ENCODE measurements at places on chromosomes 12 and 14.

DNA sequence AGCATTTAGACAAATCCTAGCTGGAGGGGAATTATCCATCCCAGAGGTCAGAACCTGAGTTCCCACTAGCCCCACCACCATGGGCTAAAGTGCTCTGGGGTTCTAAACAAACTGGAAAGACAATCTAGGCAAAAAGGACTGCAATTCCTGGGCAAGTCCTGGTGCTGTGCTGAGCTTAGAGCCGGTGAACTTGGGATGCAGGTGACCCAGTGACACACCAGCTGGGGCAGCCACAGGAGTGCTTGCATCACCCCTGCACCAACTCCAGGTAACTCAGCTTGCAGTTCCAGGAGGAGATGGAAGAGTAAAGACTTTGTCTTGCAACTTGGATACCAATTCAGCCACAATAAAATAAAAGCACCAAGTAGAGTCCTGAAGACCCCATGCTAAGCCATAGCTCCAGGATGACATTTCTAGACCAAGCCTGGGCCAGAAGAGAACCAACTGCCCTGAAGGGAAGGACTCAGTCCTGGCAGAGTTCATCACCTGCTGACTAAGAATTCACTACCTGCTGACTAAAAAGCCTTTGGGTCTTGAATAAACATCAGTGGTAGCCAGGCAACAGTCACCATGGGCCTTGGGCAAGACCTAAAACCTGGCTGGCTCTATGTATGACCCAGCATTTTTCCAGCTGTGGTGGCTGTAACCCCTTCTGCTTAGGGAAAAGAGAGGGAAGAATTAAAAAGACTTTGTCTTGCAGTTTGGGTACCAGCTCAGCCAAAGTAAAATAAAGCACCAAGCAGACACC lies 223.4 kb upstream of the DIO2 start:
- no peak for DNase-seq

DNA sequence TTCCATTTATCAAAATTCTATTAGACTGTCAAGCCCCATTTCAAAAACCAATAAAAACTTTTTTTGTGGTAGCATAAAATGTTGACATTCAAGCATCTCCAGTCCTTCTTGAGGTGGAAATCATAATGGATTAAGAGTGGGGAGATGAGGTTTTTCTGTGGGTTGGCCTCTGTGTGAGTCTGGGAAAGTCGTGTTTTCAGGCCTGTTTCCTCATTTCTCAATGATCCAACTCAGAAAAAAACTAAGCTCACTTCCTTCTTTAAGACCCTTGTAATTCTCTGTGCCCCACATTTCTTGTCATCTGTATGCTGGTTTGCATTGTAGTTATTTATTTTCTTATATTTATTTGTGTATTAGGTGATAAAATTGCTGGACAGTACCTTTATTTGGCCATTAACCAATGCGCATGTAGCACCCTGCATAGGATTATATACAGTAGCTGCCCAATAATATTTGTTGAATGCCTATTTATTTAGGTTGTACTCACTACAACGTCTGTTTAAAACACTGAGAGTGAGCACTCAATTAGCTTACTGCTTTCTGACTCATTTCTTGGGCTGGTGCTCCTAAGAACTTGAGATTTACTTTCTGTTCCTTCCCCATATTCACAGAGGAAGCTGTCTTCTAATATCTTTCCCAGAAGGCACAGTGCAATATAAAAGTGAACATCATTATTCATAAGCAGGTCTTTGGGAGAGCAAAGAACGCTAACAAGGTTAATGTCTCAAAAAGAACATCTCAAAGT lies 121.9 kb downstream of the DNAI7 start:
- DNase-seq: no peak

DNA sequence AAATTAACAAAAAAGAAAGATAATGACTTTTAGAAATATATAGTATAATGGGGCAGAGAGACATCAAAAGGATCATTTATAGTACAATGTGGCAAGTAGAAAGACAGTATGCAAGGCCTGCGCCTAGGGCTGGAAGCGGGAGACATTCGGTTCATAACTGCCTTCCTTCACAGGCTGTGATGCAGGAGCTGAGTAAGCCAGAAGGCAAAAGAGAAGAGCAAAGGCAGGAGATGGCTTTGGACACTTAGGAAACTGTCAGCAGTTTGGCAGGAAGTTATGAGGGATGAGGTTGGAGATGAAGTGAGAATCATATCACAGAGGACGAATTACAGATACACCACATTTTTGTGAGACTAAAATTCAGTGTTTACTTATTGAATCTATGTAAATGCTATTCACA lies 97.8 kb downstream of the EPS8 start:
- DNase-seq: no peak

DNA sequence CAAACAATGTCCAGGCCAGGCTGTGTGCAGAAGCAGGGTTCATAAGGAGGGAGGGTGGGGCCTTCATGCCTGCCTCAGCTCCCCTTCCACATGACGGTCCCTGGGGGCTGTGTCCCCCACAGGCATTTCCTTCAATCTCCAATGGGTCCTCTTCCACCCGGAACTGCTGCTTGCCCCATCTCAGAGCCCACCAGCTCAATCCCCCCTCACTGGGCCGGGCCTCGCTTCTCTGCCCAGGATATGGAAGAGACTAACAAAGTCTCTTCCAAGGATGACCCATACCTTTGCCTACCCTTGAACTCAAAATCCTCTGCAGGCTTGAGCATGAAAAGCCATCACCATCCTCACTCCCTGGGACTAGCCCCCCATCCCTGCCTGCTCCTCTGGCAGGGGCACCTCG lies 28.4 kb upstream of the FAM181A start:
- DNase-seq: no peak

DNA sequence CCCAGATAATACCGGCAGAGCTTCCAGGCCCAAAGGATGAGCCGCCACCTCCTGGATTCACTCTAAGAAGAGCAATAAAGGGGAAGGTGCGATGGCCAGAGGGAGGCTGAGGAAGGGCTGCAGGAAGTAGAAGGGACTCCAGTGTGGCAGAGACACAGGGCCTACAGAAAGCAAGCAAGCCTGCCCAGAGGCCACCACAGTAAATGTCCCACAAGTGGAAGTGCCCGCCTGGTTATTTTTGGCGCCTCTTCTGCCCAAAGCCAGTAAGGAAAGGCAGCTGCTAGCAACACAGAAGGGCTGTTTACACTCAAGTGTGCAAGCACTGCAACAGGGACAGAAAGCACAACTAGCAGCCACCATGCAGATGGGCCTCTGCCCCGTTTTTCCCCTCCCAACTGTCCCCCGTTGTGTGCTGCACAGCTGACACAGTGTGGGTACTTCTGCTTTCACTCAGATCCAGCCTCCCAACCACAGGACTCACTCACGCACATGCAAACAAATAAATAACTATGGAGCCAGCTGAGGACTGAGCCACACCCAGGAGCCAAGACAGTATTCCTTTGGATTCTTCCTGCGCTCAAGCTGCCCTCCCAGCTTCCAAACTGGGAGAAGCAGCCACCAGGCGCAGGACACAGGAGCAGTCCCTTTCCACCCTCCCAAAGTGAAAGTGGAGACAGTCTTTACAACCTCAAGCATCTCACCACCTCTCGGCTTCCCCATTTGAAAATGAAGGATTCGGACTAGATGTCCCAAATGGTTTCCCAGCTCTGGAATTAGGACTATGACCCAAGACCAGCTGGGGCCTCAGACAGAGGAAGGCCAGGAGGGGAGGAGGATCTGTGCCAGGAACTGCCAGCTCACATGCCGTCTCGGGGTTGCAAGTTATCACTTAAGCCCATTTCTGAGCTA lies 40.0 kb upstream of the PNMA1 start:
- DNase-seq: no peak

- no peak for DNase-seq
These were observed 29.2 kb upstream of the TMED10 start for GRCh38 chr14:75205591-75205990.

DNA sequence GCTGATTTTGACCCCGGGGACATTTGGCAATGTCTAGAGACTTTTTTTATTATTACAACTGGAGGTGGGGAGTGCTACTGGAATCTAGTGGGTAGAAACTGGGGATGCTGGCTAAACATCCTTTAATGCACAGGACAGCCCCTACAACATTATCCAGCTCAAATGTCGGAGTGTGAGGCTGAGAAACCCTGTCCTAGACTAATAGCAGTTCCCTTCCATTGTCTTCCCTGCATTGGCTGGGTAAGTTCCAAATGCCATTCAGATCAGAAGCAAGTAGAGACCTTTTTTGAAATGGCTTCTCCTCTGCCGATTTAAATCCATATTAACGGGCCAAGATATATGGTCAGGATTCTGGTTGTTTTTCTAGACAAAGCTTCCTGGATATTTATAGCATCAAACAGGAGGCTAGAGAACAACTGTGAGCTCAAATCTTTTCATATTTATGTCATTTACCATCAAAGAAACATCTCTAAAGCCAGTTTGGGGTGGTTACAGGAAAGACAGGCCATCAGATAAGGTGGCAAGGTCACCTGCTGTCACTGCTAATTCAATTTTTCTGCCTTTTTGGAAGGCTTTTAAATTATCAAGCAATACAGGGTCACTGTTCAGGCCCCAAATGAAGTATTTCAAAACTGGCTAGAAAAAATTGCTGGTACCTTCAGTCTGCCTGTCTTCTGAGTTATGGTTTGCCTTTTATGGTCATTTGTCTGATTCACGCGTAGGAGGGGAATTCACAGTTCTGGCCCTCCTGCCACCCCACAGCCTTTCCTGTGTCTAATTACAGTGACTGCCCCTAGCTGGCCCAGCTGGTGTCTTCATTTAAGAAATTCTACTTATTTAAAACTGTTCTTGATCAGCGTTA lies 20.1 kb upstream of the AKAP5 start:
- DNase-seq: no peak

DNA sequence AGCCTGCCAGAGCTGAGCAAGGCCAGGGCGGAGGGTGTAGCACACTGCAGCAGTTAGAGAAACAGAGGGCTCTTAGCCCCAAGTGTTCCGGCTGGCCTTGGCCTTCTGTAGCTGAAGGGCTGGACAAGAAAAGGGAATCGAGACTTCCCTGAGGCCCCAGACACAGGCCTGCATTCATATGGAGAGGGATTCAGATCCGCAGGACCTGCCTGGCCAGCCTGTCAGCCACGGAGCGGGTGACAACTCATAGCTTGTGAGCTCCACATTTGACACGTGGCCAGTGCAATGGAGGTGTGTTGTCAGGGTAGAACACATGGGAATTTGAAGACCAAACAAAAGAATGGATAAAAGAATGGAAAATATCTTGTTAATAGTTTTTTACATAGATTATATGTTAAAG lies 182.2 kb upstream of the GSC start:
- no peak for DNase-seq

DNA sequence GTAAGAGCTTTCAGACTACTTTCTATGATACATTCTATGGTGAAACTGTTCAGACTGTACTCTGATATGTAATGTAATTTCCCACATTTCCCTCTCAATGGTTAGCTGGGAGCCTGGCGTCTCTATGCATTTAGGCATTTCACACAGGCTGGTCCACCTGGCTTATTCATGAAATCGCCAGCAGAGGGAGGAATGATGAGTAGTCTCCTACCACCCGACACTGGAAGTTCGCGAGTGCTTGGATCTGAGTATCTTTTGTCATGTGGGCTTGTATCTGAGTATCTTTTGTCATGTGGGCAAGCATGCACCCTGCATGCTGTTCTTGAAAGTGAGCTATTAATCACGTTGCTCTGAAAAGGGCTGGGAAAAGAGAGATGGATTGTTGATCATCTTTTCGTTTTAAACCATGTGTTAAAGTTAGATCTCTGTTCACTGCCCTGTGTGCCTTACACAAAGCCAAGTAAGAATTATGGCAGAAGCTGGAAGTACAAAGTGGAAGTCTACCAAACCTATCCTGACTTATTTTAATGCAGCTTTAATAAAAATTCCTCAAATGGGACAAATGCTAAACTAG lies 235.0 kb downstream of the ATP23 start:
- peak; percentile 8 for DNase-seq

DNA sequence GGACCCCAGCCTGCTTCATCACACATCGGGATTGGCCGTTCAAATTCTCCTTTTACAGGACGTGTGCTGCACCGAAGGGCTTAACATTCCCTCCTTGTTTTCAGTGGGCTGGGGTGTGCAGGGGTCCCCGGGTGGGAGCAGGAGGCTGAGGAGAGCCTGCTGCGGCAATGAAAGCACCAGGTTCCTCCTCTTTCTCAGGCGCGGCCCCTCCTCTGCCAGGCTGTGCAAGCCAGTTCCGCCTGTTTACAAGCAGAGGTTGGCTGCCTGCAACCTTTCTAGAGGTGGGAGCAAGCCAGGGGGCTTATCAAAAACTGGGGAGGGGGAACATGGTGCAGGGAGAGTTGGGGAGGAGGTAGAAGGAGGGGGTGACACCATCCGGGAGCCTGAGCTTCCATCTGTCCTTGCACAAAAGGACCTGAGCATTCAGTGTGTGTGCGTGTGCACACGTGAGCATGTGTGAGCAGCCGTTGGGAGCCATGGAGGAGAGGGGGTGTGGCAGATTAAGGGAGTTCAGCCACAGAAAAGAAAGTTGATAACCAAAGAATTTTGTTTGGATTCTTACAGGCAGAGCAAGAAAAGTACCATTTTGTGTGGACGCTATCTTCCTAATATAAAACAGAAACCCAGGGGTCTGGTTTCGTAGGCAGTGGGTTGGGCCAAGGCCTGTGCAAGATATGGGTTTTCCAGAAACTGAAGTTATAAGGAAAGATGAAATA lies 108.8 kb upstream of the RFLNA start:
- DNase-seq: no peak

DNA sequence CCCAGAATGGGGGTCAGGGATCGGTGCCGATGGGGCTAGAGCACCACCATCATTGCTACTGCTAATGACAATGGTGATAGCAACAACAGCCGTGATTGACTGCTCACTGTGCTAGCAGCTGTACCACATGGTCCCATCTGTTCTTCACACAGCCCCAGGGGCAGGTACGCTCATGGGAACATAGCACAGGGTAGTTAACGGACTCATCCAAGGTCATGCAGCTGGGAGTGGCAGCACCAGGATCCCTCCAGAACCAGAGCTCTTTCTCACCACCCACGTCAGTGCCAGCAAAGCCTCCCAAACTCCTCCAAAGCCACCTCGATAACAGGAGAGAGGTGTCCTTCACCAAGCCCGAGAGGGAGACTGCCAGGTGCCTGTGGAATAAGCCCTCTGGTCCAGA lies 11.2 kb upstream of the DYNC1H1 start:
- DNase-seq: no peak

GRCh38 chr12:113880326-113880725 lies 85.8 kb downstream of the RBM19 start:
- DNase-seq: no peak

DNA sequence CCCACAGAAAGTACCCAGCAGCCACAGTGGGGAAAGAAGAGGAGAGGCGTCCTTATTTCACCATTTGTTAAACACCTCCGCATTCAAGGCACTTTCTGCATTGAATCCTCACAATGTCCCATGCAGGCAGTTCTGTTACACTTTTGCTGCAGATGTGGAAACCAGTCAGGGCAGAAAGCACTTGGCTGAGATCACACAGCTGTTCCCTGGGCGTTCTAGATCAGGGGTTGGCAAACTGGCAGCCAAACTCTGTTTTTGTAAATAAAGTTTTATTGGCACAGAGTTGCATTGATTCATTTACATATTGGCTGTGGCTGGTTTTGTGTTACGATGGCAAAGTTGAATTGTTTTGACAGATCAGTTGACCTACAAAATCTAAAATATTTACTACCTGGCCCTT lies 20.1 kb downstream of the FOXN4 start:
- no peak for DNase-seq
